Effector CD8-positive, alpha-beta T cell (primary cell): ENCODE measurements at places on chromosomes 4 and X.

DNA sequence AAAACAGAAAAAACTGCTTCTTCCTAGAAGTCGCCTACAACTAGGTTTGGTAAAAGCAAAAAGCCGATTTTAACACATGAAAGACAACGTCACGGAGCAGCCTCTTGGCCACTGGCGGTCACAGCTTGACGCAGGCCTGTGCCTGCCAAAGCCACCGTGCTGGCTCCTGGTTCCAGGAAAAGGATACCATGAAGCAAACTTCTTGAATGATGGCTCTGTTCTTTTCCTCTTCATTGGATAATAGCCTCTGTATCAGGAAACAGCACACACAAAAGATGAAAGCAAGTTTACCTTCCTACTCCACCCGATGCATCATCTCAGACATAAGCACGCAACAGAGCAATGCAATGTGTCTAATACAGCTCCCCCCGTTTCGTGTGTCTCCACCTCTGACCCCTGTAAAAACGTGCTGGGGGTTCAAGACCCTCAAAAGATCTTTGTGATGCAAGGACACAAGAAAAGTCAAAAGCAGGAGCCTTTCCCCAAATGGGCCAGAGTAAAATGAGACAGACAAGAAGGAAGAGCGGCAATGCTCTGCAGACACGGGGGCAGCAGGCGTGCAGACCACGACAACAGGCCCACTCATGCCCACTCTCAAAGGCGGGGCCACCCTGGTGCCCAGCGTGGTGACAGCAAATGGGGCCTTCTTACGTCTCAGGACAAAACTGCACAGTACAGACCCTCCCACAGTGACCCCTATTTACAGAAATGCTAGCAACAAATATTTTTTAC, 19.4 kb downstream of the GAK start:
- no peak for DNase-seq

DNA sequence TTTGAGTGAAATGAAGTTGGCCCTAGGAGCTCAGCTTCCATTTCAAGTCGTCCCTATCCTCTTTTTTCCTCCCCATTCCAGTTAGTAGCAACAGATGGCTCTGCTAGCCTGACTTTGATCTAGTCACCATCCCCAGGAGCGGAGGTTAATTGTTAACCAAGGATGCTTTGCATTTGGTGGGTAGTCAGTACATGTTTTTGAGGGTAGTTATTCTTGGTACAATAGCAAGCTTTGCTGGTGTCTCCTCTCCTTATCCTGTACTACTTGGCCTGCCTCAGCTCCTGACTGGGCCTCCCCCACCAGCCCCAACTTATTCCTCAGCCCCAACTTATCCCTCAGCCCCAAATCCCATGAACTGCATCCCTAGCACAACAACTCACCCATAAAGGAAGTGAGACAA, 14.8 kb upstream of the RTL5 start:
- DNase-seq, result no peak

DNA sequence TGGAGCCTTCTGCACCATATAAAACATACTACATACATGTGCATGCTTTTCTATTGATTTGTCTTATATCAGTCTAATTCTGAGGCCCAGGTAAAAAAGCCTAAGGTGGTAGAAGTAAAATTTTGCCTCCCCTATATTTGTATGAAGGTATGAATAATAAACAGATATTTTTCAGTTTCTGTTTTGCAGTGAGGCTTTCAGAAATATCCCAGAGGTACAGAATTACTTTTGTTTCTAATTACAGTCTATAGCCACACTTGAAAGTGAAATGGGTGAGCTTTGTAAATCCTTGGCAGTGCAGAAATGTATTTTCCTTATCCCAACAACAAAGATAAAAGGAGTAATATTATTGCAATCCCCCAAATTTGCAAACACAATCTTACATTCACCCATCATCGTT, 59.5 kb downstream of the DDX60 start:
- no peak for DNase-seq

DNA sequence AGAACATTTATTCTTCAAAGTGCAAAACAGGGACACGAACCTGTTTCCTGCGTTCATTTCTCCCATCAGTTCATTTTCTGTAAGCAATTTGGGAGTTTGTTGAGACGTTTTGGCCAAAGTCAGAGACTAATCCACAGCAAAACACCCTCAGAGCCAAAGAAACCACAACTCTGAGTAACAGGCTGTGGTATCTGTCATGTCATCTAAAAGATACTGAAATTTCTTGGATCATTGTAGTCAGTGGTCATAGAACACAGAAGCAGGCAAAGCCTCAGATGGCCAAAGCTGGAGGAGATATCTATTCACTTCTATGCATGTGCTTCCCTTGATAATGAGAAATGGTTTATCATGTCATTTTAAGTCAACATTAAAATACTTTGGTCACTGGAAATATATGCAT, 485.6 kb upstream of the GALNT7 start:
- no peak for DNase-seq

DNA sequence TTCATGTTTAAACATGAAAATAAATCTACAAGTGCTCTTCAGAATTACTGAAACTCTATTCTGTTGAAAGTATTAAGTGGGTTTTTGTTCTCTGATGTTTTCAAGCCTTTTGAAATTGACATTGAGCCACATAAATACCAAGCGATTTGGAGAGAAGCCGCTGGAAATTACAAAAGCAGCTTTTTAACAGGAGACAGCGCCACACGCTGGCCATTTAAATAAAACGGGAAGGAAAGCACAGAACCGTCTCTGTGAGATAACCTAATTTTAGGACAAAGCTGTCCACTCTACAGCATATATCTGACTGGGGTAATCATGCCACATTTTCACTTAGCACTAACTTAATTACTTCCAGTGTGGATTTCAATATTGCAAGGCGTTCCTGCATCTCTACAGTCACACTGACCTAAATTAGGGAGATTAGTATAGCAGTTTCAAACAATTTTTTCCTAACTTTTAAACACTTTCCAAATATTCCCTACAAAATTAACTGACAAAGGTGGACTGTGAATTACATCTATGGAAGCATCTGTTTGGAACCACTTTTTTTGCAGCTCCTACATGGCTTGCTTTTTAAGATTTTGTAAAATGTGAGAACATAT, 6.8 kb upstream of the ANOS1 start:
- no peak for DNase-seq

DNA sequence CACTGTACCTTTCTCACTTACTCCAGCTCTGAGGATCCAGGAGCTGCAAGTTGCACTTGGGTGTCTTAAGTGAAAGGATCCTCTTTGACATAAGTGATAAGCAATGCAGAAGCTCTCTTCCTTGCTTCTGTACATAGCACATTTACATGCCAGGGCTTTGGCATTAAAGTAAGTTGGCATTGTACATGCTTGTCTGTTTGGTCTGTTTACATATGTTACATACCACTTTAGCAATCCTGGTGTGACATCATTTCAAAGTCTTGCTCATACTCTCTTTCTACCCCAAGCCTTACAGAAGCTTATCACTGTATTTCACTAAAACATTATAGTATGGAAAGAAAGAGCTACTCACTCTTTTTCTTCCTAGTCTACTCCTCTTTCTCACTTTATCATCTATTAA, 2548.3 kb downstream of the ARAP2 start:
- no peak for DNase-seq

DNA sequence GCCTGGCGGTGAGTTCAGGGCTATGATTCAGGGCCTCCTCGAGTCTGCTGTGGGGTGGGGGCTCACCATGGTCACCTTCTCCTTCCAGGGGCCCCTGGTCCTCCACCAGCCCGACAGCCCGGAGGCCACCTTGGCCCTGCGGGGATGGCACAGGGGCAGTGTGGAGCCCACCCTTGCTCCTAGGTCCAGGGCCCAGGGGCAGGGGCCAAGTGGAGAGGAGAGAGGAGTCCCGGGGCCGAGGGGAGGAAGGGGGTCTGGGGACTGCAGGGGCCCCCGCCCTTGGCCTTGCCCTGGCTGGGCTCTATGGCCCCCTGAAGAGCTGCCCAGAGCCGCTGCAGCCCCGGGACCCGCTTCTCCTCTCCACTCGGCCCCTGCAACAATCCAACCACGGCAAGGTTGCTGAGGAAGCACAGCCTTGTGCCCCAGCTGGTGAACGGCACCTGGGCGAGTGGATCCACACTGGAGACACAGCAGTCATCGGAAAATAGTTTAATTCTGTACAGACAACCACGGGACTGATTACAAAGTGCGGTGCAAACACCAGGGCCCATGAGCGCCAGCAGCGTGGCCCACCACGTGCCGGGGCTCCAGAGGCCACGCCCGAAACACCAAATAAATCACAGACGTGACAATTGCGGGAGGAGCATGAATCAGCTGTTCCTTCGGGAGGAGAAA, 23.0 kb upstream of the CPLX1 start:
- DNase-seq, result no peak

GRCh38 chrX:118551426-118551825, 55.8 kb downstream of the DOCK11 start:
- DNase-seq, result no peak

DNA sequence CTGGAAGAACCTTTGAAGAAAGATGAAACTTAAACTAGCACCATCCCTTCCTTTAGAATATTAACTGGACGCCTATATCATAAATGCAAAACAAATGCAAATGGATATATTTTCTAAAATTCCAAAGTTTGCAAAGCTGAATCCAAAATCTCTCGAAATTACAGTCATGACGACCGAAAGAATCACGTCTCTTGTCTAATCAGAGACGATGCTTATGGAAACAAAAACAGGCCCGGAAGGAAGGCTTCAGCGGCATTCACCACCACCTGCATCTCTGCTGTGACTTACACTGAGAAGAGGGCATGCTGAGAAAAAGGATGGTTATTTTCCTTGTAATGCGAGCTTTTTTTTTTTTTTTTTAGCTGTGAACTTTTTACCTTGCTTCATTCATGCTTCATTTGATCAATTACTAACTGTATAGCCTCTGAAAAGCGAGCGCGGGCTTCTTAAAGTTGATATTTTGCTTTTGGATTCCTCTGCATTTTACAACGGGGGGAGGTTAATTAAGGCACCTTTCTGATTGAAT, 209.3 kb downstream of the SOWAHB start:
- DNase-seq, result no peak

DNA sequence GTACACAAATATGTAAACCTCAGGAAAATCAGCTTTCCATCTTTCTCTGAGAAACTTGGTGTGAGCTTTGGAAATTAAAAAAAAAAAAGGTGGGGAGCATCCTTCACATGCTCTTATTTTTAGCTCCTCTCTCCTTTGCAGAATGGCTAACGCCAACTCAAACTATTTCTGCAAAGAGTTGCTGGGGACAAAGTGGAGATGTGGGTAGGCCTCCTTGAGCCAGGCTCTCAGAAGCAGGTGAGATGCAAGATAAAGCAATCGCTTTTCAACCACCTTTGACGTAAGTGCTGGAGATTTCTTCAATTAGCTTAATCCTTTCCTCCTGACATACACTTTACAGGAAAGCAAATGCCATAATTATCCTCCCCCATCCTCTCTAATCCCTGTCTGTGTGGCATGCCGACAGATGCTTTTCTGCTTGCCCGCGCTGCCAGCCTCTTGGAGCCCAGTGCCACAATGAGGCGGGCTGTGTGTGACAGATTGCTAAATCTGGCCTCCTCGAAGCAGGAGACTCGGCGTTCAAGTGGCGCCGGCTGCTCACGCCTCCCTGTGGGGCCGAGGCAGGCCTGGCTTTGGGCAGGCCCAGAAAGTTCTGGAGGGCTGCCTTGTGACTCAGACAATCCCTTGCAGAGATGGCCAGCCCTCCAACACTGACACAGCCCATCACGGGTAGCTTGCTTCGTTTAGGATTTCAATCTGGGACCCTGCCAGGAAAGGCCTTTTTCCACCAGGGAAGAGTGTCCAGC, 64.9 kb upstream of the SOD3 start:
- no peak for DNase-seq

DNA sequence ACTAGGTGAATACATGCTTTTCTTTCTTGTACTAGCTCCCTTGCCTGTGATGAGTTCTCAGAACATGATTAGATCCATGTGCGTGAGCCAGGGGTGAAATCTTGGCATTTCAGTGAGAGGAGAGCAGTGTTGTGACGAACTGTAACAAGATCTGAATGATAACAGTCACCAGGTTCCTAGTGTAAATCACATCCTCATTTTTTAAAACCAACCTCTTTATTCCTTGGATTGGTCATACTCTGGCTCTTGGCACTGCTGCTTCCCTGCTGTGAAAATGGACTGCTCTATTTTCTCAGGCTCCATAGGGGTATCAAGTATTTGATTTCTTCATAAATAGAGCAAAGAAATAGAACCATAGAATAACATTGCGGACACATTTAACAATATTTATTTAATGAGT, 206.3 kb downstream of the SLC4A4 start:
- no peak for DNase-seq

DNA sequence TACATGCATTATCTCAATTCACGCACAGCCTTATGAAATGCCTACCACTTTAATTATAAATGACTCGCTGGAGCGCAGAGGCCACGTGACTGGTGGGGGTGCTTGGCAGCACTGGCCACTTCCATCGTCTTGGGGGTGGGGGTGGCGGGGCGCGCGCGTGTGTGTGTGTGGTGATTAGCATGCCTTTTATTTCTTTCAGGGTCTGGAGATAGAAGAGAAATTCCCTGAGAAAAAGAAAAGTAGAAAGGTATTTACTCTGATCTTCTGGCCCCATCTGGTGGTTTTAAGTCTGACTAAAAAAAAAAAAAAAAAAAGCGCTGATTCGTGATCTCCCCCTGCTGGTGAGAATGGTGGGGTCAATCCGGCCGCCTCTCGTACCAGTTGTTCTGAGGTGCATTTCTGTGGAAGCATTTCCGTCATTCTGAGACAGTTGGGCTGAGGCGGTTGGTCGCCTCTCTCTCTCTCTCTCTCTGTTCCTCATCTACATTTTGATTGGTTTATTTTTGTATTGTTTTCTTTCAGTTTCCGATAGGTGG, at the start of gene CCNB3:
Gene CCNB3 (plus strand): TSS at position 402 of the 536 bp plus-strand sequence. CDS start 80,399 bp downstream, outside the sequence.
- peak; percentile 45 for DNase-seq

- no peak for DNase-seq
Observed at GRCh38 chr4:38088321-38088720, 128.1 kb downstream of the PTTG2 start.

GRCh38 chr4:147482281-147482680, 1.4 kb downstream of the EDNRA start:
- no peak for DNase-seq

GRCh38 chr4:38320343-38320695, 343.7 kb upstream of the KLF3 start:
- no peak for DNase-seq

DNA sequence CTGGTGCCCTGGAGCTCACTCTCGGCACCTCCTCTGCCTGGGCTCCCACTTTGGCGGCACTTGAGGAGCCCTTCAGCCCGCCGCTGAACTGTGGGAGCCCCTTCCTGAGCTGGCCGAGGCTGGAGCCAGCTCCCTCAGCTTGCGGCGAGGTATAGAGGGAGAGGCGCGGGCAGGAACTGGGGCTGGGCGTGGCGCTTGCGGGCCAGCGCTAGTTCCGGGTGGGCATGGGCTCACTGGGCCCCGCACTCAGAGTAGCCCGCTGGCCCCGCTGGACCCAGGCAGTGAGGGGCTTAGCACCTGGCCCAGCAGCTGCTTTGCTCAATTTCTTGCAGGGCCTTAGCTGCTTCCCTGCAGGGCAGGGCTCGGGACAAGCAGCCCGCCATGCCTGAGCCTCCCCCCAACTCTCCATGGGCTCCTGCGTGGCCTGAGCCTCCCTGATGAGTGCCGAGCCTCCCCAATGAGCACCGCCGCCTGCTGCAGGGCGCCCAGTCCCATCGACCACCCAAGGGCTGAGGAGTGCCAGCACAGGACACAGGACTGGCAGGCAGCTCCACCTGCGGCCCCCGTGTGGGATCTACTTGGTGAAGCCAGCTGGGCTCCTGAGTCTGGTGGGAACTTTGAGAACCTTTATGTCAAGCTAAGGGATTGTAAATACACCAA, 26.7 kb upstream of the FAM90A26 start:
- no peak for DNase-seq

- no peak for DNase-seq
Observed at GRCh38 chrX:97168646-97169045, 284.9 kb downstream of the RPA4 start.
